Stromal cell of bone marrow (primary cell): ENCODE measurements at places on chromosomes 2 and 18.

DNA sequence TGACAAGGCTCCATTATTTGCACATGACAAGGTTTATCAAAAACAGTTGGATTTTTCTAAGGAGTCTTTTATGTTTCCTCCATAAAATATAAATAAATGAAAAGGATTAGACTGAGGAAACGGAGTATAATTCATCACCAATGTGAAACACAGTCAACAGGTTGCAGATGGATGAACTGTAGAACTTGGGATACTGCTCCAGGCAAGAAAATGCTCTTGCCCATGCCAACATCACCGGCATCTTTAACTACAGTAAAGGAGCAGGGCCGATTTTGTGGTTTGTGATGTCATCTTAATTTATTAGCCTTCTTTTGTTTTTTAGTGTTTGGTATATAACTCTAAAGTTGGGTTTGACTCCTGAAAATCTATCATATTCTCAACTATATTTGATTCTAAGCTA is 577.3 kb downstream of the EPHA4 start:
- DNase-seq, result no peak

DNA sequence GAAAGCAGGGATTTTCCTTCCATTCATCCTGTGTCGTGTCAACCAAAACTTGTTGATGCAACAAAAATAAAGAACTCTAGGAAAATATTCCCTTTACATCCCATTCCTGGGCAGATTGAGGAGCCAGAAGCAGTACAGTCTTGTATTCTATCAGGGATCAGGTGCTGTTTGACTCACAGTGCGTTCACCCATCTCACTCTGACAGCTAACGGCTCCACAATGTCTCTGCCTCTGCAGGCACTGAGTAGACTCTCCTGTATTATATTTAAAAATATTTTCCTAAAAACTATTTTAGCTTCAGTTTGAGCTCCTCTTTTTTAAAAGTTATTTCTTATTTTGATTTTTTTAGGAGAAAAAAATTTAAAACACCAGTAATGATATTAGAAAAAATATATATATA is 600.6 kb upstream of the SALL3 start:
- DNase-seq, result no peak

- DNase-seq, result no peak
These were observed 136.5 kb upstream of the HAAO start for GRCh38 chr2:42928692-42929545.

GRCh38 chr18:28576941-28577340 is 400.0 kb upstream of the CDH2 start:
- DNase-seq, result no peak

GRCh38 chr2:143051465-143051864 is 77.8 kb upstream of the ARHGAP15 start:
- no peak for DNase-seq

GRCh38 chr2:132670496-132671150 is 618 bp upstream of the LYPD1 start:
- no peak for DNase-seq

GRCh38 chr2:39913648-39914461 is 134.8 kb upstream of the THUMPD2 start:
- peak; percentile 66 for DNase-seq

DNA sequence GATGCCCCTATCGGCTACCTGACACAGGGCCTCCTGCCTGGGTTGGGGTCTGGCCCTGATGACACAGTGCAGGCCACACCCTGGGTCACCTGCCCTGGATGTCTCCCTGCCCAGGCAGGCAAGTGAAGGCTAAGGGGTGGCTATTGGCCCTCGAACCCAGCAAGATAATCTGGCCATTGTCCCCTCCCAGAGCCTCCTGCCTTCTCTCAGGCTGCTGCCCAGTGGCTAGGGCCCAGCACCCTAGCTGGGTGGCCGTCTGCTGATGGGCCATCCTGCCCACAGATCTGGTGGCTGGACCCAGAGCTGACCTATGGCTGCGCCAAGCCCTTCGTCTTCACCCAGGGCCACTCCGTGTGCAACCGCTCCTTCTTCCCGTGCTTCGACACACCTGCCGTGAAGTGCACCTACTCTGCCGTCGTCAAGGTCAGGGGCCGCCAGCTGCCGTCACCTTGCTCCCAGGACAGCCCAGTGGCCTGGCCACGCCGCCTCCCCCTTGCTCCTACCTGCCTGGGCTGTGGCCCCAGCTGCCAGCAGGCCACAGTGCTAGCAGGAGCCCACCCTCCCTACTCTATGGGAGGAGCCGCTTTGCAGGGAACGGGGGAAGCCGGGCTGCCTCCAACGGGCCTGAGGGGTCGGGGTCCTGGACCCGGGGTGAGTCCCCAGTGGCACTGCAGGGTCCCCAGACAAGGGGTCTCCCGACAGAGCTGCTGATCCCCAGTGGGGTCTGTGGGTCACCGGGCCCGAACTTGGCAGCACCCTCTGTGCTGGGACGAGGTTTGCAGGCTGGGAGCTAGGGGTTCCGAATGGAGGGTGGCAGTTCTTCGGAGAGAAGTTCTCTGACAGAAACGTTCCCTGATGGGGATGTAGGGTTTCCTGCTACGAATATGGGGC is 4.1 kb downstream of the RNPEPL1 start:
- DNase-seq, result no peak

DNA sequence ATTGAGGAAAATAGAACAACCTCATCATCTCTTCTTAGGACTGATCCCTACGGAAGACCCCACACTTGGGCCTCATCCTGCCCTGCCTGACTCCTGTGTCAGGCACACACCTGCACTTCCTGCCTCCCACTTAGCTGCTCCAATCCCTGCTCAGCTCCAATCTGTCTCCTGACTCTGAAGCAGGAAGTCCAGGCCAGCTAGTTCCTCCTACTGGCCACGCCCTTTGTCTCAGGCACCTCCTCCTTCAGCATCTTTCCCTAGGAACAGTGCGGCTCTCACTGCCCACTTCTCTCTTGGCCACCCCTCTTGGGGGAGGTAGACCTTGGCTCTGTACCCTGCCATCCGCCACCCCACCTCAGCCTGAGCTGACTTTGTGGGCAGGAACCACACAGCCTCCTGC is 135.8 kb downstream of the CELF4 start:
- no peak for DNase-seq

DNA sequence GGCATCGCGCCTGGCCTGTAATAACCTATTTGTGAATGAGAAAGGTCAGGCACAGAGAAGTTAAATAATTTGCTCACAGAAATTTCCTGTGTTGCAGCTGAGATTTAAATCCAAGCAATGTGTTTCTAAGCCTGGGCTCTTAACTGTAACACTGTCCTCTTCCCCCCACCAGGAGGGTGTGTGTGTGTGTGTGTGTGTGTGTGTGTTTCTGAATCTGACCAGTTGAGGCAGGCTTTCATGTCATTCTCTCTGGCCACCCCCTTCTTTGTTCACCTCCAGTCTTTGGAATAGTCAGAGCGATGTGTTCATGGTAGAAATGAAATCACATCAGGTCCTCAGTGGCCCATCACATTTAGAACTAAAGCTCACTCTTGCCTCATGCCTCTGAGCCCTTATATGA is 81.2 kb downstream of the NEDD4L start:
- DNase-seq, result no peak

- DNase-seq, result no peak
These were observed 495.9 kb upstream of the CNTNAP5 start for GRCh38 chr2:123528996-123529707.

DNA sequence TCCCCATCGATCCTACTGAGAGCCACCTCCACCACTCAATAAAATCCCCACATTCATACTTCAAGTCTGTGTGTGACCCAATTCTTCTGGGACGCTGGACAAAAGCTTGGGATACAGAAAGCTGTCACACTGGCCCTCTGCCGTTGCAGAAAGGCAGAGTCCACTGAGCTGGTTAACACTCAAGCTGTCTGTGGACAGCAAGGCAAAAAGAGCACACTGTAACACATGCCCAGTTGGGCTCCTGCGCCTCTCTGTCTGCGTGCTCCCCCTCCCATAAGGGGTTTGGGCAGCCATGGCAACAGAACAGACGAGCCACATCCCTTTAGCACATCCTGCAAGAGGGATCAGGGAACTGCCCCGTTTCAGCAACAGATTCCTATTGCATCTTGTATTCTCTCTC is 106.9 kb upstream of the RGPD4 start:
- DNase-seq, result no peak

DNA sequence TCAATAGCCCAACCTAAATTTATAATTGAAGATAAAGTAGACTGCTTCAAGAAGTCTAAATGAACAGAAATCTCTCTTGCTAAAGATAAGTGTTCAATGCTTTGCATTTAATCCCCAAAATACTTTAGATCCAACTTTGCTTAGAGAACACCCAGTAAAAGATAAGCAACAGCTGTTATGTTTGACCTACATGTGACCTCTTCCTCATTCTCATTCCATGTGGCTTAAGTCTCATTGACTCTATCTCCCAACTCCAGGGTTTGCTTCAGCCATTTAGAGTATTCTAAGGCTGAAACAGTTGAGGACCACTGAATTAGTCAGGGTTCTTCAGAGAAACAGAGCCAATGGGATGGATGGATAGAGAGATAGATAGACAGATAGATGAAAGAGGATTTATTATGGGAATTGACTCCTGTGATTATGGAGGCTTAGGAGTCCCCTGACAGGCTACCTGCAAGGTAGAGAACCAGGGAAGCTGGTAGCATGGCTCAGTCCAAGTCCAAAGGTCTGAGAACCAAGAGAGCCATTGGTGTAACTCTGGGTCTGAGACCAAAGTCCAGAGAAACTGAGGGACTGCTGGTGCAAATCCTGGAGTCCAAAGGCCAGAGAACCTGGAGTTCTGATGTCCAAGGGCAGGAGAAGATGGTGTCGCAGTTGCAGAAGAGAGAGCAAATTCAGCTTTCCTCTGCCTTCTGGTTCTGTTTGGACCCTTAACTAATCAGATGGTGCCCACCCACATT is 32.1 kb downstream of the CRYGD start:
- no peak for DNase-seq

DNA sequence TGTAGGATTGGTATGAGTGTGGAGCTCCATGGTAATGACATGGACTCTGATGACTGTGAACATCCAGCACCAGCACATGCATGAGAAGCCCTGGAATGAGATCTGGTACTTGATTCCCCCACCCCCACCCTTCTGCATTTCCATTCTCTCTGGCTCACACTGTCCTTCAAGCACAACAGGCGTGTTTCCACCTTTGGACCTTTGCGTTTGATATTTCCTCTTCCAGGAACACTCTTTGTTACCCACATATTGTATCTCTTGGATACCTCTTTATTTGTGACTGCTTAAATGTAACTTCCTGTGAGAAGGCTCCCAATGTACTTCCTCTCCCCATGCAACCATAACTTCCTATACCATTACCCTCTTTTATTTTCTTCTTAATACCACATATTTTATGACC is 263.8 kb downstream of the HNMT start:
- DNase-seq, result no peak

- no peak for DNase-seq
These were observed 1281.7 kb upstream of the CELF4 start for GRCh38 chr18:38847326-38847725.

- DNase-seq, result no peak
These were observed 45.3 kb upstream of the C1D start for GRCh38 chr2:68108120-68108519.

- DNase-seq, result peak; percentile 8
These were observed 38.0 kb downstream of the CABYR start for GRCh38 chr18:24176727-24177416.

DNA sequence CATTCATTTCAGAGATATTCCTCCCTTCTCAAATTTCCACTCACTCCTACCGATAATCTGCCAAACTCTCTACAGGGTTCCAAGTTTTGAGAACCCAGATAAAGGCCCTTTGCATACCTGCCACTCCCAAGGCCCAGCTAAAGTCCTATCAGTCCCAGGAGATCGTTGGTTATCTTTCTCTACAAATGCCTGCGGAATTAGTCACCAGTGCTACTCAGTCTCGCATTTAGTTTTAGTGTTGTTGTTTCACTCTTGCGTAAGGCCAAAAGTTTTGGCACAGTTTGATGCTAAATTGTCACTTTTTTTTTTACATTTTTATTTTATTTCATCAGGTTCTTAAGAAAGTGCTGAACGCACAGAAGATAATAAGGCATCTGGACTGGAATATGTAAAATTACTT is 29.2 kb upstream of the SETBP1 start:
- DNase-seq, result peak; percentile 61

DNA sequence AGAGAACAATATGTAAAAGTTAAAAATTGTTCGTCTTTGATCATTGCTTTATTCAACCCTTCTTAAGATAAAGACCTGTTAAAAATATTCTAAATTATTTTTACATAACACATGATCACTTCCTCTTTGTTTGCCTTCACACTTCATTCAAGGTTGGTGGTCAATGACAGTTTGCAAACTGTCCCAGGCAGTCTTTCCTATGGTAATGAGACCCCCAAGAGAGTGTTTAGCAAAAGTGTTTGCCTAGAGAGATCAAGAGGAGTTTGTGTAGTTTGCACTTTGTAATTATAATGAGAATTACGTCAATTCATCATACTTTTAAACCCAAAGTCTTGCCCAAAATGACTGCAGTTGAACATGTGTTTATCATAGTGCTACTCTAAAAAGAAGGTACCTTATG is 77.2 kb upstream of the ABCA12 start:
- no peak for DNase-seq

GRCh38 chr18:30016179-30016578 is 1026.4 kb downstream of the DSC3 start:
- no peak for DNase-seq

GRCh38 chr2:100561191-100561590 is 1.6 kb upstream of the PDCL3 start:
- DNase-seq, result no peak

GRCh38 chr2:175630280-175631244 is 371.5 kb downstream of the LNPK start:
- DNase-seq, result no peak

DNA sequence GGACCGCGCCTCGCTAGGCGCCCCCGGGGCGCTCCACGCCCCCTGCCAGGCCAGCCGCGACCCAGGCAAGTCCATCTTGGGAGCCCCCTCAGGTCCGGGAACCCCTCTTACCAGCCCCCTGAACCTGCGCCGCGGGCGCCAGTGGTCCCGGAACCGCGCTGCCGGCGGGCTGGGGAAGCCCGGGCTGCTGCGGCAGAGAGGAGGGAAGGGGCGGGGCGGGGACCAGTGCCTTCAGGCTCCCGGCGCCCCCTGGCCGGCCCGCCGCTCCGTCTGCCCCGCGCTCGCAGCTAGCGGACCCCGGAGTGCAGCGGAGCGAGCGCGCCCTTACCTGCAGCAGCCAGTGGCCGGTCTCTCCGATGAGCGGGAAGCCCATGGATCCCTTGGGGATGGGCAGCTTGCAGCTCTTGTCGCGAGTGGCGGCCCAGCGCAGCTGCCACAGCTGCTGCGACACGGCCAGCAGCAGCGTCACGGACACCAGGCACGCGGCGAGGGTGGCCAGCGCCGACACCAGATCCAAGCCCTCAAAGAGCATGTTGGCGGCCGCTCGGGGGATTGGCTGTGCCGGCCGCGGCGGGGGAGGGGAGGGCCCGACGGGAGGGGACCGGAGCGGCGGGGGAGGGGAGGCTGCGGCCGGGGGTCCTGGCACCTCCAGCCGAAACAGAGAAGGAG is at the start of gene CYP26B1:
CYP26B1 (minus strand) TSS at position 560 of the 669 bp plus-strand sequence; CDS start at position 532, 28 bp downstream.
- DNase-seq, result no peak

DNA sequence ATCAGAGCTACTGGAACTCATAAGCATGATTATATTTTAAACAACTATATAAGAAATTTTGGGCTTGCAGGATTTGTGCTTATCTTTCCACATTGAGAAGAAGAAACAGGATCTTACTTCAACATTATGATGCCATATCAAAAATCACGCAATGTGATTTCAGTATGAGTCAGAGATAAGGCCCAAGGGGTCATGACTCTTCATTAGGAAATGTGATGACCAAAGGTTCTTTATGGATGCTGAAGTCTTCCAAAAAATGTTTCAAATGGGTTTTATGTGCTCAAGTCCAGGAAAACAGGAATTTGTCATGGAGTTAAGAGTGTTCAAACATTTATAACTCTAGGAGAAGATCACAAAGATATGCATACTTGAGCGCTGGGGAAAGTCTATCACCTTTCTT is 7.8 kb upstream of the SERPINB2 start:
- no peak for DNase-seq

- DNase-seq, result no peak
These were observed 84.7 kb downstream of the ALPK2 start for GRCh38 chr18:58544179-58544578.
